RWPE2 (cell line): ENCODE measurements at places on chromosomes 7 and 10.

DNA sequence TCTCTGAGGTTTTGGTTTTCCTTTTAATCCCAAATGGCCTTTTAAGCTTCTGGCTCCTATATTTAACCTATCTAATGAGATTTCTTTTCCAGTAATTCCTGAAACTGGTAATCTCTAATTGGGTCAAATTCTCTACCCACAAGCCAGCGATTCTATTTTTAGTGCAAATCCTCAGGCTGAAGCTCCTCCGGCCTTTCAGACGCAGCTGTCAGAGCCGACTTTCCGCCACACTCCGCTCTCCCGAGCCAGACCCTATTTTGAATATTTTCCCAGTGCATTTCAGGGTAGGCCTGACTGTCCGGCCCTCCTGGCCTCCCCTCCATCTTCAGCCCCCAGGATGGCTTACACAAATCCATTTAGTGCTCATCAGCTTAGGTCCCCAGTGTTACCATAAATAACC is 9.7 kb upstream of the ADCY1 start:
- H3K4me3 ChIP-seq, result no peak overlapping the region
- no peaks in the 10 kb centered on the region for H3K4me1 ChIP-seq
- DNase-seq, result no peak
- no peaks in the 10 kb centered on the region for H3K36me3 ChIP-seq
- H3K27me3 ChIP-seq, result peaks cover 30% of the 10 kb centered on the region

- H3K27me3 ChIP-seq, result no peaks in the 10 kb centered on the region
- no peaks in the 10 kb centered on the region for H3K4me1 ChIP-seq
- no peaks in the 10 kb centered on the region for H3K36me3 ChIP-seq
- H3K27ac ChIP-seq, result no peak overlapping the region
- H3K4me3 ChIP-seq, result no peak overlapping the region
- DNase-seq, result no peak
Observed at GRCh38 chr10:96172666-96173065, 42.6 kb downstream of the ZNF518A start.

GRCh38 chr7:151016942-151017341 is 7.4 kb downstream of the ATG9B start:
- H3K27me3 ChIP-seq, result peaks cover 12% of the 10 kb centered on the region
- H3K4me3 ChIP-seq, result no peak overlapping the region
- H3K27ac ChIP-seq, result no peak overlapping the region
- H3K4me1 ChIP-seq, result no peaks in the 10 kb centered on the region

- no peaks in the 10 kb centered on the region for H3K27me3 ChIP-seq
- no peak overlapping the region for H3K27ac ChIP-seq
- H3K36me3 ChIP-seq, result no peaks in the 10 kb centered on the region
- H3K4me1 ChIP-seq, result peaks cover 14% of the 10 kb centered on the region
Observed at GRCh38 chr7:151035026-151035717, 6.9 kb downstream of the ABCB8 start.

DNA sequence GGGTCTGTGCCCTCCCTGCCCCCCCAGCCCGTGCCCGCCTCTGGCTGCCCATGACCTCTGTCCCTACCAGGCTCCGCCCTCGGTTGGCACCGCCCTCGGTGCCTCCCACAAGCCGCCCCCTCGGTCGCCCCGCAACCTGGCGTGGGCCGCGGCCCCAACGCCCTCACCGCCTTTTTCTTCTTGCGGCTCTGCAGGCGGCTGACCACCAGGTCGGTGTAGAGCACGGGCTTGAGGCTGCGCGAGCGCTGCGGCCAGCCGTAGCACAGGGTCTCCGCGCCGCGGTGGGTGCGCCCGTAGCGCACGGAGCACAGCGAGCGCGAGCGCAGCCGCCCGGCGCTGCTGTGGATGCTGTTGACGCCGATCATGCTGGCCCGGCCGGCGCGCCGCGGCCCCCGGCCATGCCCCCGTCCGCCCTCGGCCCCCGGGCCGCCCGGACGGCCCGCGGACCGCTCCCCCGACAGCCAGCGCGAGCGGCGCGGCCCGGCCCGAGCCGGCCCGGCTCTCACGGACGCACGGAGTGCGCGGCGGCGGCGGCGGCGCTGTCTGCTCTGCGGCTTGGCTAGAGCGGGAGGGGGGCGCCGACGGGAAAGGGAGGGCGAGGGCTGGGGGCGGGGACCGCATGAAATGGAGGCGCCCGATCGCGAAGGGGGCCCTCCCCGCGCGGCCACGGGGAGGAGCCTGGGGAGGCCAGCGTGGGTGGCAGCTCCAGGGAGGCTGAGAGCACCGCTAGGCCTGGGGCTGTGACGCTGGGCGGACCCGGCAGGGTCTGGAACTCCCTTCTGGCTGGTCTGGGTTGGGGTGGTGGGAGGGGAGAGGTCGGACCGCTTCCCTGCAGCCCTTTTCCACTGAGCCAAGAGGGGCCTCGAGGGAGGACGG is 9.6 kb downstream of the PSD start:
- peaks cover 45% of the 10 kb centered on the region for H3K27me3 ChIP-seq
- H3K27ac ChIP-seq, result no peak overlapping the region
- peak overlapping the region; percentile 32 for H3K4me3 ChIP-seq
- H3K36me3 ChIP-seq, result no peaks in the 10 kb centered on the region
- peak; percentile 30 for DNase-seq
- no peaks in the 10 kb centered on the region for H3K4me1 ChIP-seq

- H3K27ac ChIP-seq, result no peak overlapping the region
- H3K4me3 ChIP-seq, result no peak overlapping the region
Observed at GRCh38 chr7:9026121-9026520, 592.7 kb downstream of the NXPH1 start.

- DNase-seq, result no peak
- H3K27ac ChIP-seq, result no peak overlapping the region
- H3K36me3 ChIP-seq, result peaks cover 23% of the 10 kb centered on the region
Observed at GRCh38 chr7:134813663-134814396, 34.4 kb downstream of the CALD1 start.

- H3K4me3 ChIP-seq, result no peak overlapping the region
- no peak for DNase-seq
- no peaks in the 10 kb centered on the region for H3K27me3 ChIP-seq
- no peaks in the 10 kb centered on the region for H3K36me3 ChIP-seq
- no peaks in the 10 kb centered on the region for H3K4me1 ChIP-seq
Observed at GRCh38 chr10:121281576-121281975, 316.7 kb downstream of the FGFR2 start.

DNA sequence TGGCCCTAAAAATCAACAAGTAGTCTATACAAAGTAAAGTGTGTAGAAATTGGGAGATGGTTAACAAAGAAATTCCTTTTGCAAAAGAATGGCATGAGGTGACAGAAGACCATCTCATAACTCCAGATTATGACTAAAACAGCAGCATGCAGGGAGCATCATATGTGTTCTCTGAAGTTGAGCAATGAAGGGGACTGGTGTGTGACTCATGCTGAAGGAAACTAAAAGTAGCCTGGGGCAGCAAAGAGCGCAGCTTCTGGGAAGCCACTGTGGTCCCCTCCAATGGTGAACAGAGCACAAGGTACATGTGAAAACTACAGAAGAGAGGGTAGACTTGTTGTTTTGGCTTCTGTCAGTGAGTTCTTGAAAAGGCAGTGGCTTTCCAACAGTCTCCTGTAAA is 133.4 kb downstream of the MACC1 start:
- no peak overlapping the region for H3K4me3 ChIP-seq
- H3K27me3 ChIP-seq, result no peaks in the 10 kb centered on the region
- H3K27ac ChIP-seq, result no peak overlapping the region
- H3K36me3 ChIP-seq, result no peaks in the 10 kb centered on the region
- DNase-seq, result no peak
- peaks cover 4% of the 10 kb centered on the region for H3K4me1 ChIP-seq

- DNase-seq, result no peak
- peaks cover 50% of the 10 kb centered on the region for H3K4me1 ChIP-seq
- H3K4me3 ChIP-seq, result no peak overlapping the region
Observed at GRCh38 chr7:99109108-99110051, 34.5 kb downstream of the SMURF1 start.

DNA sequence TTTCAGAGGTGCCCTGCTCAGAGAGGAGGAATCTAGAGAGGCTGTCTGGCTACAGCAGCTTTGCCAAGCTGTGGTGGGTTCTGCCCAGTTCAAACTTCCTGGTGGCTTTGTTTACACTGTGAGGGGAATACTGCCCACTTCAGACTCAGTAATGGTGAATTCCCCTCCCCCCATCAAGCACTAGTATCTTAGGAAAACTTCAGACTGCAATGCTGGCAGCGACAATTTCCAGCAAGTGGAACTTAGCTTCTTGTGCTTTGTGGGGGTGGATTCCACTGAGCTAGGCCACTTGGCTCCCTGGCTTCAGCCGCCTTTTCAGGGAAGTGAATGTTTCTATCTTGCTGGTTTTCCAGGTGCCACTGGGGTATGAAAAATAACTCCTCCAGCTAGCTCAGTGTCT is 42.8 kb downstream of the CYP2C8 start:
- no peak overlapping the region for H3K4me3 ChIP-seq
- H3K27ac ChIP-seq, result no peak overlapping the region
- no peaks in the 10 kb centered on the region for H3K36me3 ChIP-seq
- H3K4me1 ChIP-seq, result no peaks in the 10 kb centered on the region

- no peaks in the 10 kb centered on the region for H3K27me3 ChIP-seq
- H3K4me1 ChIP-seq, result peaks cover 19% of the 10 kb centered on the region
- no peak overlapping the region for H3K4me3 ChIP-seq
- no peak for DNase-seq
- no peaks in the 10 kb centered on the region for H3K36me3 ChIP-seq
Observed at GRCh38 chr7:116292381-116292780, 82.0 kb downstream of the TES start.

DNA sequence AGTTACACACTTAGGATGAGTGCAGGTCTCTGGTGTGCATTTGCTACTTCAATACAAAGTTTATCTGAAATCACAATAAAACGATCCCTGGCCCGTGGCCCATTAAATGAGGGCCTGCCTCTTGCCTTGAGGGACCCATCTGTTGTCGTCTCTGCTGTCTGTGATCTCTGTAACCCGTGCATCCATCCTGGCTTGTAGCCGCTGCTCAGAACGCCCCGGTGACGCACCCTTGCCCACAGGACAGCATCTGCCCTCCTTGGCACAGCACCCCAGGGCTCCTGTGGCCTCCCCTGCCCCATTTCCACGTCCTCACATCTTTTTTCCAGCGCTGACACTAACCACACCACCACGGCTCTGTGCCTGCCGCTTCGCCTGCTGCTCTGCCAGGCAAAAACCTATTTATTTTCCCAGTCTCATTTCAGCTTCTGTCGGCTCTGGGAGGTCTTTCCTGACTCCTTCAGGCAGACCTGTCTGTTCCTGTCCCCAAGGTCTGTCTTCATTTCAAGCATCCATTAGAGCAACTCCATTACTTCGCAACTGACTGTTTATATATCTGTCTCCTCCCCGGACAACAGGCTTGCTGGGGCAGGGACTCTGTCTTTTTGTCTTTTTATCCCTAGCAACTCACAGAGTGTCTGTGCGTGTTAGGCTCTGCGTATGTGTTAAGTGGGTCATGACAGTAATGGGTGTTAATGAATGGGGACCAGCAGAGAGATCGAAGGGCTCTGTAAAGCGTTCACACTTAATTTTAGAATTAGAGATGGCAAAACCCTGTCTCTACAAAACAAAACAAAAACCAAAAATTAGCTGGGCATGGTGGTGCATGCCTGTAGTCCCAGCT is 16.4 kb downstream of the CARD11 start:
- H3K27me3 ChIP-seq, result no peaks in the 10 kb centered on the region
- H3K36me3 ChIP-seq, result no peaks in the 10 kb centered on the region
- H3K4me1 ChIP-seq, result peaks cover 14% of the 10 kb centered on the region
- H3K27ac ChIP-seq, result peak overlapping the region; percentile 26
- H3K4me3 ChIP-seq, result no peak overlapping the region

GRCh38 chr10:110052916-110053315 is 45.1 kb downstream of the ADD3 start:
- H3K4me3 ChIP-seq, result no peak overlapping the region
- DNase-seq, result no peak
- H3K27me3 ChIP-seq, result no peaks in the 10 kb centered on the region
- no peak overlapping the region for H3K27ac ChIP-seq

DNA sequence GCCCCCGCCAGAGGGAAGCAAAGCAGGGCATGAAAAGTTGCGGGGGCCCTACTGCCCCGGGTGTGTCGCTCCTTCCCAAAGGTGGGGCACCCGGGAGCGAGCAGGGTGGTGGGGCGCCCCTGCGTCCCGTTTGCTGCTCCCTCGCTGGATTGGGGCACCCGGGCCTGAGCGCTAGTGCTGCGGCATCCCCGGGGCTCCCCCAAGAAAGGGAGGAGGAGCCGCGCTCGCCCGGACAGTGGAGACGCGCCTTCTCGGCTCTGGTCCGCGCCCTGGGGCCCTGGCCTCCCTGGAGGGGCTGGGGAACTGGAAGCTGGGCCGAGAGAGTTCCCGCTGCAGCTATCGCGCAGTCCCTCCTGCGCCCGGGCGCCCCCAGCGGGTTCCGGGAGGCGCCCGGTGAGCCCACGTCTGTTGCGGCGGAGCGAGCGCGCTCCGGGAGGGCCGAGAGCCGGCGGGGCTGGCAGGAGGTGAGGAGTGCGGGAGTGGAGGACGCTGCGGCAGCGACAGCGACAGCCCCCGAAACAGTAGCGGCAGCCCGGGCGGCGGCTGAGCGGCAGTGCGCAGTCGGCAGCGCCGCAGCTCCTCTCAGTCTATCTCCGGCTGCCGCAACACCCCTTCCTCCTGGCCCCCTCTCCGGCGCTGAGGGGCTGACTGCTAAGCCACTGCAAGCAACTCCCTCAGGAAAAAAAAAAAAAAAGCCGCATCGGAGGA is 504 bp upstream of the BMPER start:
- no peak overlapping the region for H3K27ac ChIP-seq
- peaks cover 24% of the 10 kb centered on the region for H3K27me3 ChIP-seq
- no peaks in the 10 kb centered on the region for H3K36me3 ChIP-seq
- DNase-seq, result peak; percentile 56
- peak overlapping the region; percentile 43 for H3K4me3 ChIP-seq

- no peak for DNase-seq
- H3K36me3 ChIP-seq, result no peaks in the 10 kb centered on the region
- peaks cover 6% of the 10 kb centered on the region for H3K27me3 ChIP-seq
- H3K27ac ChIP-seq, result no peak overlapping the region
- H3K4me3 ChIP-seq, result no peak overlapping the region
Observed at GRCh38 chr10:24115403-24115802, 93.5 kb upstream of the KIAA1217 start.

- no peaks in the 10 kb centered on the region for H3K27me3 ChIP-seq
- H3K36me3 ChIP-seq, result no peaks in the 10 kb centered on the region
- H3K27ac ChIP-seq, result no peak overlapping the region
- DNase-seq, result no peak
Observed at GRCh38 chr7:33781167-33781566, 124.2 kb upstream of the BMPER start.
